ENCODE measurements at places on chromosomes 1 and 21.

DNA sequence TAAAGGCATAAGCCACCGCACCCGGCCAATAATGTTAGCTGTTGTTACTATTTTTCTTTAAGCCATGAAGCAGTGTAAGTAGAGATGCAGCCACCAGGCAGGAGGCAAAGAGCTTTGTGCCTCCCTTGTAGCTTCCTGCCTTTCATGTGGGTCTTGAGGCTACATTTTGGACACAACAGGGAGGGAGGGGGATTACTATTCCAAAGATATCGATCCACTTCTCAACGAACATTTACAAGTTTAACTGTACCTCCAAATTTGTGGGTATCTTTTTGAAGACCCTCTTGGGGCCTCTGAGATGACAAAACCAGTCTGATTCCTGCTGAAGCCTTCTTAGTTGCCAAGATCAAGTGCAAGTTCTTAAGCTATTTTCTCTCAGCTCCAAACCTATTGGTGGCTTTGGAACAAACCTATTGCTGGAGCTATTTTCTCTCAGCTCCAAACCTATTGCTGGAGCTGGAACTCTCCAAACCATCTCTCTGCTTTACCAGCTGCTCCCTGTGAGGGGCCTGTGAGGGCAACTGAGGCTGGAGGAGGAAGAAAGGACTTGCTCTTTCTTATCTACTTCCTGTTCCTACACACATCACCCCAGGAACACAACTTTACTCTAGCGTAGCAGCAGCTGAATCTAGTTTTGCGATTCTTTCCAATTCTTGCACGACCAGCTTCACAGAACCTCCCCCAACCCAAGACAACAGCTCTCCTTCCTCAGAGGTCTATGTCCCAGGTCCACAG lies 16.1 kb upstream of the RCAN3 start:
- DNase-seq, result no peak

- peak; percentile 70 for DNase-seq
Measured at GRCh38 chr1:109989506-109990301, 5.1 kb downstream of the AHCYL1 start.

DNA sequence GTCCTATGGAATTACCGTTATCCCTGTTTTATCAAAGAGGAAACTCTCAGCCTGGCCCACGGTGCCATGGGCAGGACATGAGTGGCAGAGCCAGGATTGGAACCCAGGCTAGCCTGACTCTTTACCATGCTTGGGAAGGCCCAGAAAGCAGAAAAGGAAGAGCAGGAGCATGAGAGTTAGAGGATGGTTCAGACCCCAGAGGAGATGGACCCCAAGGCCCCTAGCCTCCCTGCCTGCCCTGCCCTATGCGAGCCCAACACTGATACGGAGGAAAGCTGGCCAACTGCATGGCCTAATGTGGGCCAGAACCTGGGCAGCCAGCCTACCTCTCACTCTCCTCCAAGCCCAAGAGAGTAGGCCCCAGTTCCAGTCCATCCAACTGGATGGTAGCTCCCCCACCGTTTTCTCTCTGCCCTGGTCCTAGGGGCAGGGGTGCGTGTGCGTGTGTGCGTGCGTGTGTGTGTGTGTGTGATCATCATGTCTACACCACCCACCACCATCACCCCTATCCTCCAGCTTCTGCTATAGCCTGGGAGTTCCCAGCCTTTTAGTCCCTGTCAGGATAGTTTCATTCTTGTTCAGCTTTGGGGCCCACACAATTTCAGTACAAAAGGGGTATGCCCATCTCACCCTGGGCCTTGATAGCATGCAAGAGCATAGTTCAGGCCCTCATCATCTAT lies 15.4 kb upstream of the MEX3A start:
- peak; percentile 71 for DNase-seq

DNA sequence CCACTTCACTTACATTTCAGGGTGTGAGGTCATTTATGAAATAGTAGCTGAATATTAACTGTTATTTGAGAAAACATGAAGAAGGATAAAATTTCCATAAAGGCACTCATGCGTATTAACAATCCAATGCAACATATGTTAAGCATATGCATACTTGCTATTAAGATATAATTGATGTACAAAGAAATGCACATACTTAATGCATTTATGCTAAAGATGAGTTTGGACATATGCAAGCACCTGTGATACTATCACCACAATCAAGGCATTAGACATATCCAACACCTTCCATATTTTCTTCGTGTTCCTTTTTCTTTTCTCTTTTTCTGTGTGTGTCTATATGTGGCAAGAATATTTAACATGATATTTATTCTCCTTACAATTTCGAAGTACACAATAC lies 464.8 kb upstream of the BRINP3 start:
- no peak for DNase-seq

DNA sequence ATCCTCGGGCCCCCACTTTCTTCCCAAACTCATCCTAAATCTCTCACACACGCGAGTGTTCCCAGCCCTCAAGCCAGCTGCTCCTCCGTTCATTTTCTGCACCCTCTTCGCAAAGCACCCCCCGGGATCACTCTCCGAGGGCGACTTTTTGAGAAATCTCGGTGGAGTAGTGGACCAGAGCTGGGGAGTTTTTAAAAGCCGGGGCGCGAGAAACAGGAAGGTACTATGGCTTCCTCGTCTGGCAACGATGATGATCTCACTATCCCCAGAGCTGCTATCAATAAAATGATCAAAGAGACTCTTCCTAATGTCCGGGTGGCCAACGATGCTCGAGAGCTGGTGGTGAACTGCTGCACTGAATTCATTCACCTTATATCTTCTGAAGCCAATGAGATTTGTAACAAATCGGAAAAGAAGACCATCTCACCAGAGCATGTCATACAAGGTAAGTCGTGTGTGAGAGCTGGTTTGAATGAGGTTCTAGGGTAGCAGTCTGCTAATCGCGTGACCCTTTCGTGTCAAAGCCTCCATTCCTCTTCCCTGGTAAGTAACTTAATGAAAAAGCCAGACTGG lies 800 bp downstream of the DR1 start:
- peak; percentile 33 for DNase-seq

GRCh38 chr1:17798011-17798410 lies 42.9 kb downstream of the ACTL8 start:
- DNase-seq, result no peak

DNA sequence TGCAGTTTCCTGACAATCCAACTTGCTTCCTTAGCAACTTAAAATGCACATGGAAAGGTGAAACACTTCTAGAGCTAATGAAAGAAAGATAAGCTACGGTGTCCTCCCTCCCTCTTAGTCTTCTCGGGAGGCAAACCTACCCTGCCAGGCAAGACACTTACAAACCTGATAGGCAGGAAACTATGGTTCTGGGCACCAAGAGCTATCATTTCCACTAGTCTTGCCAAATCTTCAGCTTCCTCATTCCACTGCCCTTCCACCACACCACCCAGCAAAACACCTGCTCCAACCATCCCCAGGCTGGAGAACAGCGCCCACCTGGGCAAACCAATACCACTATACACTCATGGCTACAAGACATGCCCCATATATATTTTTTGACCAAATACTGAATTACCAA lies 15.2 kb downstream of the NDC1 start:
- no peak for DNase-seq

- peak; percentile 95 for DNase-seq
Measured at GRCh38 chr1:155977690-155978324, 540 bp downstream of the ARHGEF2 start.

GRCh38 chr1:225689882-225690459 lies 37.0 kb upstream of the ENAH start:
- DNase-seq, result no peak

DNA sequence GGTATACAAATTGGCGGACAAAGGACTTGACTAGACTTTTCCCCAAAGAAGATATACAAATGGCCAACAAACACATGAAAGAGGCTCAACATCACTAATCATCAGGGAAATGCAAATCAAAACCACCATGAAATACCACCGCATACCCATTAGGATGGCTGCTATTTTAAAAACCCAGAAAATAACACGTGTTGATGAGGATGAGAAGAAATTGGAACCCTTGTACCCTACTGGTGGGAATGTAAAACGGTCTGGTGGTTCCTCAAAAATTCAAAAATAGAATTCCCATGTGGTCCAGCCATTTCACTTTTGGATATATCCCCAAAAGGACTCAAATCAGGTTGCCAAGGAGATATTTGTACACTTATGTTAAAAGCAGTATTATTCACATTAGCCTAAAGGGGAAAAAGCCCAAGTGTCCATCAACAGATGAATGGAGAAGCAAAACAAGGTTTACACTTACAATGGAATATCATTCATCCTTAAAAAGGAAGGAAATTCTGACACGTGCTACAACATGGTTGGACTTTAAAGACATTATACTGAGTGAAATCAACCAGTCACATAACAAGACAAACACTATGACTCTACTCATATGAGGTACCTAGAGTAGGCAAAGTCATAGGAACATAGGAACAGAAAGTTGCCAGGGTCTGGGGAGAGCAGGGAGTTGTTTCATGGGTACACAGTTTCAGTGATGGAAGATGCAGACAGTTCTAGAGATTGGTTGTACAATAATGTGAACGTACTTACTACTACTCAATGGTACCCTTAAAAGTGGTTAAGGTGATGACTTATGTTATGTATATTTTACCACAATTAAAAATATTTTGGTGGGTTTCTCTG lies 17.0 kb downstream of the CD34 start:
- no peak for DNase-seq

DNA sequence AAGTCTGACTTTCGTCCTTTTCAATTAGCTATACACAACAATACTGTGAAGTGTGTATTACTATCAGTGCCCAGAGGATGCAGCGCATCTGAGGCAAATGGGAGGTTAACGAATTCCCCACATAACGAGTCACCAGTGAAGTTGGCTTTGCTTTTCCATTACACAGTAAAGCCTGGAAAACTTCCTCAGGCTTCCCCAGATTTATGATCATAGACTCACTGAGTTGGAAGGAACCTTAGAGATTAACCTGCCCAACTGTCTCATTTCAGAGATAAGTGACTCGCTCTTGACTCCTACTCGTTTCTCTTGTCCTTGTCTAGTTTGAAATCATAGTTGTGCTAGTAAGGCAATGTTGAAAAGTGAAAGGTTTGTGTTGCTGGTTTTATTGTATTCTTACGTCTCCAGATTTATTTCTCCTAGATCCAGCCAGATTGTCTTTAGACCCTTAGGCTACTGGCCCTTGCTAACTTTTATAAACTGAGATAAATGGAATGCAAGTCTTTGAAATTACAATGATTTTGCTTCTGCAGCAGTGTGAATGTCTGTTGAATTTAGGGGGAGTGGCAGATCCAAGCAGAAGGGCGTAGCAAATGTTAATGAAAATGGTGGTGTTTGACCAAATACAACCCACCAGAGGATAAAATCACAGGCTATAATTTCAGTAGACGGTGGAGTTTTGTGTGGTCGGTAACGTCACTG lies 17.3 kb downstream of the S1PR1 start:
- DNase-seq, result no peak

- DNase-seq, result no peak
Measured at GRCh38 chr1:32716312-32717148, 14.0 kb upstream of the SYNC start.

DNA sequence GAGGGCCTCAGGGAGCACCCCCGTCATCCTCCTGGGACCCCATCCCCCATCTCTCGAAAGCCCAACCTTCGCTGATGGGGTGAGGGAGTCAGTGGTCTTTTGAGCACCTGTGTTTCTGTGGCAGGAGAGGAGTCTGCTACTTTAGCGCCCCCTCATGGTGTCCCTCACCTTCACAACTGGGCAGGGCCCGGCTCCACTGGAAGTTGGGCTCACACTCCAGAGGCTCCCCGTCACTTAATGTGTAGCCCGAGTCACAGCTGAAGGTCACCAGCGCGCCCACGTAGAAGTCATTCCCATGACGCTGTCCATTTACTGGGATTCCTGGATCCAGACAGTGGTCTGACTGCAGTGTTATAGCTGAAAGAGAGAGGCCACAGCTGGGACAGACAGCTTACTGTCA lies 139.5 kb upstream of the HMGB4 start:
- no peak for DNase-seq

- DNase-seq, result no peak
Measured at GRCh38 chr1:234925440-234926263, 203.0 kb downstream of the TOMM20 start.

DNA sequence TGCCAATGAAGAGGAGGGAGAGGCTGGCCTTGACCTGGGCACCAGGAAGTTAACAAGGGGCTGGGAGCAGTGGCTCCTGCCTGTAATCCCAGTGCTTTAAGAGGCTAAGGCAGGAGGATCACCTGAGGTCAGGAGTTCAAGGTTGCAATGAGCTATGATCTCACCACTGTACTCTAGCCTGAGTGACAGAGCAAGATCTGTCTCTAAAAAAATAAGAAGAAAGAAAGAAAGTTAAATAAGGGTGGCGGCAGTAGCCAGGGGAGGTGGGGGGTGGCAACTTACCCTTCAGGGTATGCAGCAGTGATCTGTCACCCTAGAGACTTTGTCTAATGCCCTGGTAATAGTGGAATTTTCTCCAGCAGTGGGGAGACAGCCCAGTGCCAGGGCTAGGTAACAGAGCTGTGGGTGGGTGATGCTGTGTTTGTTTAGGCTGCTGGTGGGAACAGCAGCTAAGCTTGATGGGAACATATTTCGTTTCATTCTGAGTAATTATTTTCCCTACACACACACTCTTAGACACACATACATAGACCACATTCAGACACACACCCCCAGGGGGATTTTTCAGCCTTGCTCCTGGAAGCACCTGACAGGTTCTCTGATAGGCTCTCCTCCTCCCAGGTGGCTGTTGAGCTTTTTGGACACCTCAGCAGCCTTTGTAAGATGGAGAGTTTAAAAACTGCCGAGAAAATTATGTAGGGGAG lies 11.3 kb upstream of the SYT6 start:
- no peak for DNase-seq

- DNase-seq, result no peak
Measured at GRCh38 chr1:67274623-67275325, 32.9 kb upstream of the IL12RB2 start.

GRCh38 chr1:181028615-181029014 lies 5.2 kb upstream of the MR1 start:
- DNase-seq, result no peak

GRCh38 chr1:151728151-151729054 lies 7.1 kb downstream of the RIIAD1 start:
- DNase-seq, result no peak

DNA sequence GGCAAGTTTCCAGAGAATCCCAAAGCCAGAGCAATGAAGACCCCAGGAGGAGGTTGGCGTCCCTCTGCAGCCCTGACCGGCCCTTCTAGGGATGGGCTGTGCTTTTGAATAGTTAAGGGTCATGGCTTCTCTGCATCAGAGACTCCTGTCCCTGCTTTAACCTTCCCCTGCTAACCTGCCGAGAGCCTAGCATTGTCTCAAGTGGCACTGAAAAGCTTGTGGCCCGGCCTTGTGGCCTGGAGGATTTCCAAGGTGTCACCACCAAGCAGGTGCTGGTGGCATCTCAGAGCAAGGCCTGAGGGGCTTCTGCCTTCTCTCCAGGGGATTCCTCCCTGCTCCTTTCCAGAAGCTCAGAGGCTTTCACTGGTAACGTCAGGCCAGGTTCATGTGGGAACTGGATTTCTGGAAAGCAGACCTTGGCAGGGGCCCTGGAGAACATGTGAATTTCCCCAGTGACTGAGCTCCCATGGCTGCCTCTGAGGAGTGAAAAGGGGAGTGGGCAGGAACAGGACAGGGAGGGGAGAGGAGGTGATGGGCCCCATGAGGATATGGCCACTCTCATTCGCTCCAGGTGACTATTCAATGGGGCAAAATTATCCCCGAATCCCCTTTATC lies 409.9 kb downstream of the PTPRU start:
- DNase-seq, result no peak

GRCh38 chr1:155015527-155016230 lies 13.1 kb downstream of the ZBTB7B start:
- no peak for DNase-seq

GRCh38 chr1:191460234-191460633 lies 698.0 kb upstream of the RGS18 start:
- DNase-seq, result no peak
